ENCODE measurements at places on chromosomes 12 and 14.

- peak; percentile 84 for DNase-seq
Observed at GRCh38 chr12:120292661-120293531, at the start of gene RNU4-1. TSS of gene RNU4-1 (minus strand) at chr12:120293237.

- DNase-seq = peak; percentile 5
Observed at GRCh38 chr12:71840231-71840847, 780 bp downstream of the TBC1D15 start.

- DNase-seq = no peak
Observed at GRCh38 chr14:58501214-58501816, 73.8 kb downstream of the KIAA0586 start.

- no peak for DNase-seq
Observed at GRCh38 chr12:80807640-80808288, 91.1 kb downstream of the MYF5 start.

DNA sequence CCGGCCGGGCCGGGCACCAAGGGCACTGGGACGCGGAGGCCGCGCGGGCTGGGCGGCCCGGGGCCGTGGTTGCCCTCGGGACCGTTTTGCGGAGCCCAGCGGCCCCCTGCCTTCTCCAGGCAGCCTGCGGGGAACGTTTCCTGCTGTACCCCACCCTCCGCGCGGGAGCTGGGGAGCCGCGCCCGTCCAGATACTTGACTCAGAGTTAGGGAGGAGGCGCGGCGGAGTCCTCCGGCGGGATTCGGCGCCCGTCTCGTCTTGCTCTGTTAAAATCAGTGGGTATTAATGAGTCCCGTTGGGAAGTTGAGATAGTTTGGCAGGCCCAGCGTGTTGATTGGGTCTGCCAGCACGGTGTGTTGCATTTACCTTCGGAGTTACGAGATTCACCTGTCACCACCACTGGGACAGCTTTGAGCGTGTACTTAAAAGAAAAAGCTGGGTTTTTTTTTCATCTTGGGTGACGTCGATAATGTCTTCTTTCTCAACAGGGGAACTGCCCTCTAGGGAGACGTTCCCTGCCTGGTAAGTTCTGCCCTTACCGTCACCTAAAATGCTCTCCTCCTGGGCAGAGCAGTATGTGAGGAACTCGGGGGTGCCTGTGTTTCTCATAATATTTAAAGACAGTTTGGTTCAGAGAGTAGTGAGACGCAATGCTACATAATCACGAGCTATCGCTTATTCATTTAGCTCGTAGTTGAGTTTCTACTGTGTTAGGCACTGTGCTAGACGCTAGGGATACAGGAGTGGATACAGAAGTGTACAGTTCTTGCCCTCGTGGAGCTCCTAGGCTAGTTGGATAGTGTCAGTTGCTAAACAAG is 596 bp downstream of the DLST start:
- peak; percentile 50 for DNase-seq

GRCh38 chr12:109544955-109545531 is 28.3 kb downstream of the MMAB start:
- DNase-seq = peak; percentile 29

DNA sequence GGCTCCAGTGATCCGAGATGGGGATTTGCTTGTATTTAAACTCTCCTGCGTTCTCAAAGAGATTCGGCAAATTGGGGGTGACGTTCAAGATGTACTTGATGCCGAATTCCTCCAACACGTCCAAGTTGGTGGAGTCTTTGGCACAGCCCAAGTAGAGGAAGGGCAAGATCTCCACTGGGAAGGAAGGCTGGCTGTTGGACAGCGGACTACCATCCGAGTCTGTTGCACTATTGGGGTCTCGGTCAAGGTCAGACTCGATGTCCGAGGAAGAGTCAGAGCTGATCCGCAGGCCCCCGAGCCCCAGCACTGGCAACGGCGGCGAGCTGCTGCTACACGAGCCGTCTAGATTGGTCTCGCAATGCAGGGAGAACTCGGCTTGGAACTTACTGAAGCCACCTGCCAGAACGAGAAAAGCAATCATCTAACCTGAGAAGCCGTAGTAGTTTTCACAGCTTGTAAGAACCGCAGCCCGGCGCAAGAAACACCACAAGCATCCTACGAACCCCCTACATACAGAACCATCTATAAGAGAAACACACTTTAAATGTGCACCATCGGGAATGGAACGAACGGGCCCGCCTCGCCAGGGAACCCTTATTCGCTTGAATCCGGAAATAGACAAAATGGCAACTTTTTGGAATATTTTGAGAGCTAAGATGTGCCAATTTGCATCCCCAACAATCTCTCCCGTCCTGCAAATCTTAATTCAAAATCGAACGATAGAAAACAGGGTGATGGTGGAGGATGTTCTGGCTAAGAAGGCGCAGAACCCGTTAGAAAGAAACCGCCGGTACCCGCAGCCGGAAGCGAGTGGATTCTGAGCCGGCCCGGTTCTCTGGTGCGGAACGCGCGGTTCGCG is 1.4 kb downstream of the DUSP6 start:
- peak; percentile 20 for DNase-seq

DNA sequence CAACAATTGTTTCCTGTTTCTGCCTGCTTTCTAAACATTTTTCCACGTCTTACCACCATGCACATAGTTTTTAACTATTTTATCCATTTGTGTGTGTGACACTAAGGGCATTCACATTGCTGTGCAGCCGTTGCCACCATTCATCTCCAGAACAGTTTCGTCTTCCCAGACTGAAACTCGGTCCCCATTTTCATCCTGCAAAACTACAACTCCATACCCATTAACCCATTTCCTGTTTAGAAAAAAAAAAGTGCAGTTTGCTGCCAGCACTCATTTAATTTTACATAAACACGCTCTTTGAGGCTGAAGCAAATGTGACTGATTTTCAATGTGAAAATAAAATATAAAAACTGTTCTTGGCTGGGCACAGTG is 15.5 kb downstream of the UBC start:
- DNase-seq = no peak

GRCh38 chr12:15858353-15858752 is 23.8 kb upstream of the STRAP start:
- no peak for DNase-seq

DNA sequence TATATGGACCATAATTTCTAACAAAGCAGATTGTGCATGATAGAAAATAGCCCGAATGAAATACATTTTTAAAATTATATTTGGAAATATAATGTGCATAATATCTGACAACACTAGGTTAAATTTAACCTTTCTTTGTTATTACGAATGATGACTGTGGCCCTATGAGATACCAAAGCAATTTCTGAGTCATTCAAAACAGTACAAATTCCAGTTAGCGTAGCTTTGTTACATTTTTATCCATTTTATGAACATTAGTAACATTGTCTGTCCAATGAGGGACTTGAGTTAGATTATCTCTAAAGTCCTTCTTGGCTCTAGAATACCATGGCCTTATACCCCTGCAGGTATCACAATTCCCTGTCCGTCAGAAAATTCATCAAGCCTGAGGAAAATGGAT is 39.0 kb upstream of the REP15 start:
- DNase-seq = no peak

DNA sequence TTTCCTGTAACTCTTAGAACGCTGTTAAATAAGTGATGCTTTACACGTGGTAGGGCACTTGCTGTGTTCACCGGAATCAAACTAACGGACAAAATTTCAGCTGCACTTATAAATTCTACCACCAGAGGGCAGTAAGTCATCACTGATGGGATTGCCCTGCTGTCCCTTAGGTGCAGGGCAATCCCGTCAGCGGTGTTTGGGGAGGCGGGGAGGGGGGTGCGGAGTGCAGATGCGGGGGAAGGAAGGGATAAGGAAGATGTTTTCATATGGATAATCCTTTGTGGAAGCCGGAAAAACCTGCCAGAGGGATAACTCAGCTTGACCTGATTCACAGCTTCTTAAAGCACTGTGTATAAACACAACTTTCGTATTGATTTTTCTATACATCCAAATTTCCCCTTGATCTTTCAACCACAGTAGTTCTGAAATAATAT is 21.7 kb upstream of the SLC10A1 start:
- DNase-seq = peak; percentile 67

- no peak for DNase-seq
Observed at GRCh38 chr12:2642176-2642892, 152.4 kb upstream of the FKBP4 start.

DNA sequence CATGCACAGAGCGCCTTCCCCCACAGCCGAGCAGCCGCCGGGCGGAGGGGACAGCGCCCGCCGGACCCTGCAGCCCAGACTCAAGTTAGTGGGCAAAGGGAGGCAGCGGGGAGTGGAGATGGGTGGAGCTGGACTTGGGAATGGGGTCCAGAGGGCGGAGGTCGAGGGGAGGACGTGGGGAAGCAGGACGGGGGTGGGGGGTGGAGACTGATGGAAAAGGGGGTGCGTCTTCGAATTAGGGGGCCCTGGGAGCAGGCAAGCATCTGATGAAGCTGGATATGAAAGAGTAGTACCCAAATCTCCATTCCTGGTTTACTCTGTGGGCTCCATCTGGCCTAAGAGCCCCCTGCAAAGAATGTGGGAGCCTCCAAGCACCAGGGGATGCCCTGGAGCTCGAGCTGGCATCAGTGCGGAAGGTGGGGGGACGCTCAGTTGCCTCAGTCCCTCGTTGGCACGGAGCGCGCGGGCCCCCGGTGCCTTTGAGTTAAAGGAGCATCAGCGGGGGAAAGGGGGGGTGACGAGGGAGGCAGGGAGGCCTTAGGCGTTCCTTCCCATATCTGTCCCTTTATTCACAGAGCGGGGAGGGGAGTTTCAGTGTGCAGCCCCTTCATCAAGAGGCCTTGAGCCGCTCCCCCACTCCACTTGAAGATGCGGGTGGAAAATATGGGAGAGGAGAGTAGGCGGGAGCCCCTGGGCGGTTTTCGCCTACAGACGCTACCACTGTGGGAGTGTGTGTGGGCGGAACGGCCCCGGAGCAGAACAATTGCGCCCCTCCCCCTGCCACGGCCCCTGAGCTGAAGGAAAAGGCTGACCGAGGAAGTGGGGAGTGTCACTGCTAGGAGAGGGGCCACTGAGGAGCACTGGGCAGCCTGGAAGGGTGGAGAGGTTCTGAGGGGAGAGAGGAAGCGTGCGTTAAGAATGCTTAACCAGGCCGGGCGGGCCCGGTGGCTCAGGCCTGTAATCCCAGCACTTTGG is 644 bp downstream of the NAB2 start:
- DNase-seq = no peak

DNA sequence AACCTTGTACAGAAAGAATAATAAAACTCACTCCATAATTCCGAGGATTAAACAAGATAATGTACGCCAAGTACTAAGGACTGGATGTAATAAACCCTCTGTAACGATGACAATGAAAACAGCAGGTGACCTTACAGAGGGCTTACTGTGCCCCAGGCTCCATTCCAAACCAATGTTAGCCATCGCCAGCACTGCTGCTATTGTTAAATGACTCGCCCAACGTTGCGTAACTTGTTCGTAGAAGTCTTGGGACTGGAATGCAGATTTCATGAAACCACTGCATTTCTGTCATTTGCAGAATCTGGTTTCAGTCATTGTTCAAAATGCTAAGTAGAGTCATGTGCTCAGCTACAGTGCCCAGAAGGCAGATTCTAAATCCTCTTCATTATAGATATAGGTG is 728 bp upstream of the STON2 start:
- no peak for DNase-seq

GRCh38 chr12:107929436-107929835 is 154.9 kb downstream of the ASCL4 start:
- no peak for DNase-seq

- DNase-seq = no peak
Observed at GRCh38 chr14:22105624-22106006, 432.0 kb upstream of the OR4E1 start.

DNA sequence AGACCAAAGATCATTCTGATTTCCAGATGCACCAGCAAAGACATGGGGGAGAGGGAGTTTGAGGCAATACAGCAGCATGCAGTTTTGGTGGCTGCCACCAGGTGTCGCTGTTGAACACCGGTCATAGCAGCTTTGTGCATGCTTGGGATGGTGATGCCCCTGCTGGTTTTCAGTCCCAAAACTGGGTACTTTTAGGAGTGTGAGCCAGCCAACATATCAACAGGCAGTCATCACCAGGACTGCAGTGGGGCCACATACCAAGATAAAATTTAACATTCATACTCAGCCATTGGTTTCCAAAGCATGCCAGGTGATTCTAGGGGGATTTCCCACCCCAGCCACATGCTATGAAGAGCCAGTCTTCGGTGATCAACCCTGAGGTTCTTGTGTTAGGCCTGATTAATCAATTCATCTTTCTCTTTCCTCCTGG is 64.2 kb downstream of the PHETA1 start:
- no peak for DNase-seq

- DNase-seq = no peak
Observed at GRCh38 chr14:85428926-85429325, 101.0 kb upstream of the FLRT2 start.

DNA sequence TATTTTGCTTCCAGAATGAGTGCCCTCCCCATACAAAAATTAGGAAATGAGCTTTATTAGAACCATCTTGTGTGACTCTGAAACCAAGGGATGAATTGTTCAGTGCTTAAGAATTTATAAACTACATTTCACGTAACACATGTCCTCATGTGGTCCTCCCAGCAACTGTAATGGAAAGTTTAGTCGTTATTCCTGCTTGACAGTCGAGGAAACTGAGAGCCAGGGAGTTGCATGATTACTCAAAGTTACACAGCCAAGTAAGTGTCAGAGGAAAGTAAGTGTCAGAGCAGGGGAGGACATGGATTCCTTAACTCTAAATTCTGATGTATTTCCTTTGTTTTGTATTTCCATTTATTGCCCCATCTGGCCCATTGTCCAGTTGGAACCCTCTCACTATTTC is 453.9 kb downstream of the FUT8 start:
- DNase-seq = no peak

DNA sequence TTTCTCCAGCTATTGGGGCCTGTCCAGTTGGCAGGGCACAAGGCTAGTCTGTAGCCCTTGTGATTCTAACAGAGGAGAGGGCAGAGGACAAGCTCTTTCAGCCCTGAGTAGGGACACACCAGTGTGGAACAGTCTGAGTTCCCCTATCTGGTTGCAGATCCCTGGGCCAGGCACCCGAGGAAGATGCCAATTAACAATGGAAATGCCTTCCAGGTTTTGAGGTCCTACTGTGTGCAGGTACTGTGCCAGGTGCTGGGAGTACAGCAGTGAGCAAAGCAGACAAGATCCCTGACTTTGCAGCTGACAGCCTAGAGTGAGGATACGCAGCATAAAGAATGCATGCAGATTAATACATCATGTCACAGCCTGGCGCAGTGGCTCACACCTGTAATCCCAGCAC is 17.1 kb downstream of the DTX1 start:
- no peak for DNase-seq

DNA sequence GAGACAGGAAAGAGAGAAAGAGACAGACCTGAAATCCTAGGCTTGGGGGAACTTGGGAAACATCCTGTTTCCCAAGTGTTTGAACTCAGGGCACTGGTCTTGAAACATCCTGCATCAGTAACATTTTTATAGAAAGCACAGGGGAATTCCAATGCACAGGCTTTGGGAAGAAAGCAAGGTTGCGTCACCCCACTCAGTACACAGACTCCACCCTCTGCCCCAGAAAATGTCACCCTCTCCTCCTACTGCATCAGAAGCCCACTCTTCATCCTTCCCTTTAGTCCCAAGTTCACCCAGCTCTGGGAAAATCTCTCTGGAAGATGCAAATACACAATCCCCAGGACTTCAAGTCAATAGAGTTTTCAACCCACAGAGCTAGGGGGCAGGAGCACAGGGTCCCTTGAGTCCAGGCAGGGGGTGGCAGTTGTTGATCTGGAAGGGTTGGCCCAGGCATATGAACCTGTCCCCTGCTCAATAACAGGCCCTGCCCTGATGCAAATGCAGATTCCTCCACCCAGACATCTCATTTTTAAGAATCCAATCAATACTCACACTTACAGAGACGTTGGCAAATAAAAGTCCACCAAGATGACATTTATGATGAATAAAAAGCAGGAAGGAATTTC is 1.7 kb downstream of the RDH16 start:
- no peak for DNase-seq

- DNase-seq = no peak
Observed at GRCh38 chr12:124380796-124381455, 86.0 kb downstream of the RFLNA start.
